ENCODE measurements at places on chromosomes 7 and 10.

GRCh38 chr7:134943785-134944400 lies 42.4 kb upstream of the AGBL3 start:
- no peak for DNase-seq

DNA sequence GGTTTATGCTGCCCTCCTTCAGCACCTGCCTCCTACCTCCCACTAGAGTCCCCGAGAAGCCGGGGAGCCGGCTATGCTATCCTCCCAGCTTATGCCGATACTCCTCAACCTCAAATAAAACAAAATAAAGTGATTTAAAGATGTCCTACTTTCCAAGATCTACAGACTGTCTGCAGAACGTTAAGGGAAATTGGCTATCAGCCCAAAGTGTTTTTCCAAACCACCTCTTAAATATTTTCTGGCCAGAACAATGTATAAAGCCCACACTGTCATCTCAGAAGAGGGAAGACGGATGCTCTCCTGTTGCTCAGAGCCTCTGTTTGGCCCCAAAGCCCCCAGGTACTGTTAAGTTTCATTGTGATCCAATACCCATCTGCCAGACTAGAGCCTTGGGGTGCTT lies 54.0 kb upstream of the MGMT start:
- DNase-seq = no peak

DNA sequence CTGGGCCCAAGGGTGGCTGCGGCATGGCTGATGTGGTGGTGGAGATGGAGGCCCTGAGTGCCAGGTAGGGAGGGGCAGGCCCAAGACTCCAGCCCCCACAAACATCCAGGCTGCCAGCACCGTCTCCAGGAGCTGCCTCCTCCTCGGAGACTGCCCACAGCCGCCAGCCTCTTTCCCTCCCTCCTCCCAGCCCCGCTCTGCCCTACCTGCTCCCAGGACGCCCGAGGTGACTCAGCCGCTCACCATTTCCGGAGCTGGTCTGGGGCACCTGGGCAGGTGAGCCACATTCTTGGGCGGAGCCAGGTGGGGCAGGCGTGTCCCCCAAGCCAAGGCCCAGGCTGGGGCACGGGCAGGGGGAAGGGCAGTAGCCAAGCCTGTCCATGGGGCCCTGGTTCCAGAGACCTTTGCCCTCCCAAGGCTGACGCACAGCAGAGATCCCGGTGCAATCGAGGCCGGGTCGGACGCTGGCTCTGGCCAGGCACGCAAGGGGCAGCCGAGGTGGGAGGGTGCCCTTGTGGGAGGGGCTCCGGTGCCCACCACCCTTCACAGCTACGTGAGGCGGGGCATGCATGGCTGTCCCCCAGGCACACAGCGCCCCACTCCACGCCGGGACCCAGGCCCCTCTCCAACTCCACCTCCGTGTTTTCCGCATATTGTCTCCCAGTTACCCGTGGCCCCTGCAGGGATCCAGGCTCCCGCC lies 8.8 kb downstream of the ADAP1 start:
- DNase-seq = no peak

DNA sequence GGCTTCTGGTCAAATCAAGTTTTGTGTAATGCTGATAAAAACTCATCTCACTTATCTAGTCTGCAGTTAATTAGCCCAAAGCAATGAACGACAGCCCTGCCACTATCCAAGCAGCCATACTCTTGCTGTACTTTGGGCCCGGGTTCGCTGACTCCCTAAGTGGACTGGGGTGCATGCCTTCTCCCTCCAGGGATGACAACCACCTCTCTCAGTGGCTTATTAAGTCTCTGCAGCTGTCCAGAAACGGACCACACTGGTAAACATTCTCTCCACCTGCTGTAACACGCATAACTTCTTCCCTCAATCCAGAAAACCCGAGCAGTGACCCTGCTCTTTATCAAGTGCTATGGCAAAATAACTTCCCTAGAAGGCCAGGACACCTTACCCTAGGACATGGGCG lies 3.9 kb downstream of the FBXW4 start:
- no peak for DNase-seq

DNA sequence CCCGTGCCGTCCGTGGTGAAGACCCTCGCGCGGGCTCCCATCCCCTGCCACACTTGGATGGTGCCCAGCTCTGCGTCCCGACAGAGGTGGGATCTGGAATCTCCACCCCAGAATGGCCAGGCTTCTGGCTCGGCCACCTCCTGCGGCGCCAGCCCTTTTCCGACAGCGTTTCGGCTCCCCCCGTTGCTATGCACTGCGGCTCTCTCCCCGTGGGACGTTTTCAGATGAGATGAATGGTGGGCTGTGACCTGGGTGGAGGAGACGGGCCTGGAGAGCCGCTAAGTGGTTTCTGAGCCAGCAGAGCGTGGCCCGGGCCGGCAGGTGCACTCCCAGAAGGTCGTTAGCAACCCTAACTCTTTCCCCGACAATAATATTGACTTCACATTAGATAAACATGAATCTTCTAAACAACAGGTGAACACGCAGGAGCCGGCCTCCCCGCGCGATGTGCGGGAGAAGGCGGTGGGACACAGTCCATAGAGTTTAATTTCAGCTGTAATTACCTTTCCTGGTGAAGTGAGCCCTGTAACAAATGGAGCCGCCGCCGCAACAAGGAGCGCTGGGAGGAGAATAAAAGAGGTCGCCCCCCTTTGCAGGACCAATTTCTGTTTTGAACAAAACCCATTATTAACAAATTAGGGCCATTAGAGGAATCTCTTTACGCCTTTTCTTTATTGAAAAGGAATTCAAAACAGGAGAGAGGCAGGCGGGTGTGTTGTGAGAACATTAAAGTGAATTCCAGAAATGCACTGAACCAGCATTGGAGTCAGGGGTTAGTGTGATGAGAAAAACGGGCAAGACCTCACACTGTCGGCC lies 294.3 kb upstream of the PFKP start:
- DNase-seq = no peak

DNA sequence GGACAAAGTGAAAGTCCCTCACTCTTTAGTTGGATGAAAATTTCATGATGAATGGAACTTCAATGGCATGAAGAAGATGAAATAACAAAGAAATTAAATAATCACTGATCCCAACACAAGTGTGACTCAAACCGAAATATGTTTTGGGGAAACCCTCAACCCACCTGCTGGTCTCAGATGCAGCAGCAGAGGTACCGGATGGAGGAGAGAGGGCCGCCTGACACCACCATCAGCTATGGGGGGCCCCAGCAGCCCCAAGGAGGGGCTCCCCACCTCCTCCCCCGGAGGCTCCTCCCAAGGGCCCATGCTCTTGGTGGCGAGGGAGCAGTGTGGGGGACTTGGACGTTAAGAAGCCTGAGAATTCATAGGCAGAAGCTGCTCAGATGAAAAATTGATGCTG lies 137.2 kb upstream of the ADARB2 start:
- no peak for DNase-seq

DNA sequence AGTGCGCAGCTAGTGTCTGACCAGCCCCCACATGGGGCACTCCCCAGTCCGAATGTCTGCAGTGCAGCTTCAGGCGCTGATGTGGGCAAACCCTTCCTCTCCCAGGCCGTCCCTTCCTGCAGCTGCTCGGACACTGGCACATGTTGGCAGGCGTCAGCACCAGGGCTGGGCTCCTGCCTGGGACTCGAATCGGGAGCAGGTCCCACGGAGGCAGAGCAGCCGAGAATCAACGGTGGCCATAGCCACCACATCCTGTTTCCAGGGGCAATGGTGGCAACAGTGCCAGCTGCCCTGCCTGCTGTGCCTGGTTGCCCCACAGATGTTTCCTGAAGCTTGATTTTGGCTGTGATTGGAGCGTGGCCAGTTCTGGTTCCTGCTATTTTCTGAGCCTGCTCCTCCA lies 65.8 kb downstream of the MGMT start:
- DNase-seq = no peak

DNA sequence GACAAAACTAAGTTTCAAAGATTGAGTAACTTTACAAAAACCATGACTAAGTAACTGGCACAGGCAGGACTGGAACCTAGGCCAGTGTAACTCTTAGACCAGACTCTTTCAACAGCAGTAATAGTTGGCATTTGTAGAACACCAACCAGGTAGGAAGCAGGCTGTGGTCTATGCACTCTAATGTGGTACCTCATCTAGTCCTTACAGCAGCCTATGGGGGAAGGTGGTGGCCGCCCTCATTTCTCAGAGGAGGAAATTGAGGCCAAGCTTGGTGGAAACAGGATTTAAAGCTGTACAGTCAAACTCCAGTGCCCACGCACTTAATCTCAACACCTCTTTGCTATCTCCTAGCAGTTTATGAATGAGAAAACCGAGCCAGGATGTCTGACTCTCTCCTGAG lies 165.4 kb upstream of the LRGUK start:
- DNase-seq = no peak

DNA sequence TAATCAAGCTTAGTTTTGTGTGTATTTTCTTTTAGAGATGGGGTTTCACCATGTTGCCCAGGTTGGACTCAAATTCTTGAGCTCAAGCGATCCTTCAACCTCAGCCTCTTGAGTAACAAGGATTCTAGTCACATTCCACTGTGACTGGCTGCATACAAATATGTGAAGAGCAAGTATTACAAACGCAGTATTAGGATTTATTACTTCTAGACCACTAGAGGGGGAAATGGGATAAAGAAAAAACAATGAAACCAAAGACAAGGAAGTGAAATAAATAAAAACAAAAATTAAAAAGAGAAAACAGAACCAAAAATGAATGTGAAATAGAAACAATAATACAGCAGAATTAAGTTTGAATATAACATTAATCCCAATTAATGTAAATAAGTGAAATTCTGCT lies 308.7 kb downstream of the ANKRD30A start:
- peak; percentile 2 for DNase-seq

DNA sequence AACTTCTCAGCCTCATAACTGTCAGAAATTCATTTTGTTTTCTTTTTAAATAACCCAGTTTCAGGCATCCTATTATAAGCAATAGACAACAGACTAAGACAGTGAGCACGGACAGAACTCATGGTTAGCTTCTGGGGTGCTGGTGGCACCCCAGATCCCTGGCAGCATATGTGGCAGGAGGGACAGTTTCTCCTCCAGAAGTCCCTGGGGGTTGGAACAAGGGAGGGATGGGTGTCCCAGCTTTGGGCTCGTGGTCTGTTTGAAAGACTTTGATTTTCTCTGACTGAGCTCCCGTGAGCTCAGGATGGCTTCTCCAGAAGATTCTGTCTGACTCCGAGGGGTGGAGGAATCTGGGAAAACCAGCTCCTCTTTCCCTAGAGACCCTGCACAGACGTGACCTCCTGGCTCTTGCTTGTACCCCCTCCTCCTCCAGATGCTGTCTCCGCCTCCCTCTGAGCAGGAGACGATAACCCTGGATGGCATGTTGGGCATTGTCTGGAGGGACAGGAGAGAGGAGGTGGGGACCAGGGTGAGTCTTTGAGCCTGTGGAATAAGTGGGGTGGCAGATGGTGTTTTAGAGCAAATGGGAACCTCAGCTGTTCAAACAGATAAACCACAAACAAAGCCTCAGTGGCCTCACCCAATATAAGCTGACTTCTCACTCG lies 421.1 kb downstream of the GLRX3 start:
- DNase-seq = no peak

DNA sequence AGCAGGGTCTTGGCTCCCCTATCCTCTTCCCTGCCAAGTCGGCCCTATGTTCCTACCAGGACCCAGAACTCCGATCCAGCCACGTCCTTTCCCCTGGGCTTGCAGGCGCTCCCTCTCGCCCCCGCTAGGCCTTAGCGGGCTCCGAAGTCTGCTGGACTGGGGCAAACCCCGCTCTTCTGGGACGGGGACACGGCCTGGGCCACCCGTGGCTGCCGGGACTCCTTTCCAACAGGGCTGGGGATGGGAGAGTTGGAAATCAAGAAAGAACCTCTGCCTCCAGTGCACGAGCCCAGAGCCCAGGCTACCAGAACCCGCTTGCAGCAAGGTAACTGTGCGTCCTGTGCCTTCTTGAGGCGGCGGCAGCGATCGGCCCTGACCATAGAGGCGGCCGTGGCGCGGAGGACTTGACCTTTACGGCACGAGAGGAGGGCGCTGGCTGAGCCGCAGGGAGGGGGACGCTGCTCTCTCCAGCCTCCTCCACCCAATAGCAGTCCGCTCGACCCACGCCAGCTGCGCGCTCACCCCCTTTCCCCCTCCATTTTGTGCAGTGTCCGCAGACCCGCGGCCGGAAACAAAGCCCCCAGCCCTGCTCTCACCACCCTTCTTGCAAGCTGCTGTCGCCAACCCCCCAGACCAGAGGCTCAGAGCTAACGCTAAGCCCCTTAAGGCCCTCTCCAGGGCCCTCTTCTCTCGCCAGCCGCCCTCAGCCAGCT lies 7.0 kb upstream of the HOXA11 start:
- DNase-seq = no peak

- DNase-seq = no peak
Measured at GRCh38 chr10:119980956-119981750, 88.6 kb downstream of the SEC23IP start.

DNA sequence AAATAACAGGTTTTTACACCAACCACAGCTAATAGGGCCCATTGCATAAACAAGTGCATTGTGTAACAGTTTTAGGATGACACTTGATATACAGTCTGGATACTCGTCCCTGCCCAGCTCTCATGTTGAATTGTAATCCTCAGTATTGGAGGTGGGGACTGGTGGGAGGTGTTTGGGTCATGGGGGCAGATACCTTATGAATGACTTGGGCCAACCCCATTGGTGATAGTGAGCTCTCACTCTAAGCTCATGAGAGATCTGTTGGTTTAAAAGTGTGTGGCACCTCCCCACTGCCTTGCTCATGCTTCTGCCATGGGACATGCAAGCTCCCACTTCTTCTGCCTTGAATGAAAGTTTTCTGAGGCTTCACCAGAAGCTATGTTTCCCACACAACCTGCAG lies 136.7 kb downstream of the PDE1C start:
- DNase-seq = no peak

- DNase-seq = no peak
Measured at GRCh38 chr7:100614308-100614861, 2.0 kb downstream of the MOSPD3 start.

DNA sequence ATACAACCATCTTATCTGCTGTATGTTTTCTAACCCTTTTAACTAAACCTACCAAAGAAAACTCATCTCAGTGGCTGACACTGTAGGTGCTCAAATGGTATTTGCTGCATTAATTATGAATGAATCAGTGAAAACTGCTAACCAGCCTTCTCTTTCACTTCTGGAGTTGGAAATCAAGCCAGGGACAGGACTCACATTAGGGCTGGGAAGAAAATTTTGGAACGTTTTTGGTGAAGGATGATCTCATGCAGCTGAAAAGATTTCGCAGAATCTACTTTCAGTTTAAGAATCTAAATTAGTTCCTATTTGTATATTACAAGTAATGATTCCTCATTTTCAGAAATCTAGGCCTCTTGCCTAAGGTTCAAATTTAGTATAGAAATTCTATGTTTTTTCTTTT lies 12.9 kb downstream of the MTPN start:
- DNase-seq = no peak

GRCh38 chr10:22152403-22152802 lies 65.4 kb downstream of the EBLN1 start:
- no peak for DNase-seq

DNA sequence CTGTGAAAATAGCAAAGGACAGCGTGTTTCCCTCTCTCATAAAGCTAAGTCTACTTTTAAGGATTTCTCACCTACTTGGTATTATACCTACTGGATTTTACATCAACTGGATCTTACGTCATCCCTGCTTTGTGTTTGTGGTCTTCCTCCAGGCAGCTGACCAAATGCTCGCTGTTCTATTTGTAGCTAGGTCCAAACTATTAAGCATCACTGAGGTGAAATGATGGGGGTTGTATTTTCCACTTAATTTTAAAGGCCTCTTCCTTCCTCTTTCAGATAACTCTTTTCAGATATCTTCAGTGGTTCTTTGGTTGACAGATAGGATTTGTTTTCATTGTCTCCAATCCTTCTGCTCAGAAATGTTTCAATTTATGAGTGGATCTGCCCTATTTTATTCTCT lies 169.7 kb downstream of the RNLS start:
- no peak for DNase-seq
